Daoy (cell line): ENCODE measurements at places on chromosomes 7 and 10. TPM values are rescaled to one million over a fixed set of nuclear protein-coding genes. Genes with fewer than 3 reads are reported as not detected.

The AZGP1 gene
- total RNA-seq, result 0.29 and 0.74 TPM in 2 replicates

The RP9 gene
- 28.6 and 29.9 TPM in 2 replicates for total RNA-seq

The ZNF467 gene
- 0.34 and 0.80 TPM in 2 replicates for total RNA-seq

The ETV1 gene
- total RNA-seq, result 4.3 and 13.0 TPM in 2 replicates

The NAT16 gene
- not detected in 2 replicates for total RNA-seq

The ZNF239 gene
- 5.5 and 7.6 TPM in 2 replicates for total RNA-seq

The HOXA10 gene
- 12.3 and 31.2 TPM in 2 replicates for total RNA-seq

The GHRHR gene
- not detected in 2 replicates for total RNA-seq

The FGL2 gene
- not detected in 2 replicates for total RNA-seq

The ASB10 gene
- not detected in 2 replicates for total RNA-seq
